CD8-positive, alpha-beta memory T cell (primary cell): ENCODE measurements at places on chromosomes 4 and X. TPM values are rescaled to one million over a fixed set of nuclear protein-coding genes. Genes with fewer than 3 reads are reported as not detected.

The CFI gene
- not detected for total RNA-seq

DNA sequence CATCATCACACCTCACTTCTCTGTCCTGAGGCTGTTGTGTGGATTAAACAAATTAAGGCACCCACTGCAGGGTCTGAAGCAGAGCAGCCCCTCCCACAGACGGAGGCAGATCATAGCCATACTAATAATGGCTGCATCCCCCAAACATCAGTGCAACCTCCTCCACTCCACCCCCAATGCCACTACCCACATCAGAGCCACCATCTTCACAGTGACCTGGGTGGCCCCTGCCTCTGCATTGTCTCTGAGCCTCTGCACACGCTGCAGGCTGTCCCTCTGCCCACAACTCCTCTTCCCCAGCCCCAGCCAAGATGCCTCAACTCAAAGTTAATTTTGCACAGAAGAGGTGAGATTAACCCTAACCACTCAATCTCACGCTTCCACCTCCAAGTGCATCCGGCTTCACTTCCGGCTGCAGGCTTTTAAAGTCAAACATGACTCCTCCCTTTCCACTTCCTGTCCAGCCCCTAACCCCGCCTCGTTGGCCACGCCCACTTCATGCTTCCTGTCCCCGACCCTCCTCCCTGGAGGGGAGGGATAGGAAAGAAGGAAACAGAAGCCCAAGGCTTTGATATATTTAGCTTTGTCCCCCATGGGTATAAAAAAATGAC lies 22.7 kb downstream of the JAKMIP1 start:
- DNase-seq: peak; percentile 55
- H3K27me3 ChIP-seq: no peaks in the 10 kb centered on the region
- H3K4me1 ChIP-seq: peaks cover 60% of the 10 kb centered on the region
- no peaks in the 10 kb centered on the region for H3K36me3 ChIP-seq
- no peak overlapping the region for H3K27ac ChIP-seq

DNA sequence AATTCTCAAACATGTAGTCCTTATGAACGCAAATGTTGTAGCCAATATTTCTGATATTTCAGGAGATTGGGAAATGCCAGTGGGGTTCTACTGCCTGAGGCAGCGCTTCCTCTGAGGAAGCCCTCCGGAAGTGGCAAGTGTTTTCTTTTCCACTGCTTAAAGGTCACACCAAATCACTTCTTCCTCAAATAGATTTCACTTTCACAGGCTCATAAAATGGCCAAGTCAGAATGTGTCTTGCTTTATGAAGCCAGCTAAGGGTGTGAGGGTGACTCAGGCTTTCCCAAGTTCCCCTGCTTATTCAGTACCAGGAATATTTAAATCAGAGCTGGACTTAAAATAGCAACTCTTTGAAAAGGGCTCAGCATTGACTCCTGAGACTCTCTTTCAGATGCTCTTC lies 514.2 kb upstream of the DIPK2B start:
- no peak overlapping the region for H3K4me3 ChIP-seq
- H3K27me3 ChIP-seq: no peaks in the 10 kb centered on the region
- no peak for DNase-seq
- no peaks in the 10 kb centered on the region for H3K4me1 ChIP-seq
- H3K36me3 ChIP-seq: no peaks in the 10 kb centered on the region

The PIM2 gene
- 269 TPM for total RNA-seq

DNA sequence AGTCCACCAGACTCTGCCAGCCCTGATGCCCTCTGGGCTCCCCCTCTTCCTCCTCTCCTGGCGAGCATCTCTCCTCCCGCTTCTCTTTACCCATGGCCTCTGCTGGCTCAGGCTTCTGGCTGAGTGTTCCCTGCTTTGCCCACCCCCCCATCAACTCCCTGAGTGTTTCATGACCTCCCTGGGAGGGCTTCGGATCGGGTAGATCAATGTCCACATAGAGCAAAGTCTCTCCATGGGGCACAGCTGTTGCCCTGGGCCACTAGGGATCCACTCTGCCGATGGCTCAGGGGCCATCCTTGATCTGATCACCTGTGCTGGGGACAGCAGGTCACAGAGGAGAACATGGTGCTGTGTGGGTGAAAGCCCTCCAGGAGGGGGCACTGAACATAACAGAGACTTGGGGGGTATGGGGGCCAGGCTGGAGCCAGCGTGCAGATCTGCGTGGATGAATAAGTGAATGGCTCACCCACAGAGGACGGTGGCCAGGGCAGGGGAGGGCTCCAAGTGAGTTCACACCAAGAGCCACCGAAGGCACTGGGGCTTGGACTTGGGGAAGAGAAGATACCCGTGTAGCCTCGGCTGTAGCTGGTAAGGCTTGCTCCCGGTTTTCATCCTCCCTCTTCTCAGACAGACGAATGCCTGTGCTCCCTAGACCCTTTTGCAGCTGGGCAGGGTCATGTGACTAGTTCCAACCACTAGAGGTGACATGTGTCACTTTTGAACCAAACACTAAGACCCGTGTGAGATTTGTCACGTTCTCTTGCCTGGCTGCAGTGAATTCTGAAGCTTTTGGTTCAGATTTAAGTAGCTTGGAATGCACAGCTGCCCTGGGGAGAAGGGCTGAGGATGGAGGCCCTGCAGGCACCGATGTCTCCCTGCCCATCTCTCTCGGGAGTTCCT lies 23.2 kb upstream of the AFAP1 start:
- peaks cover 40% of the 10 kb centered on the region for H3K4me1 ChIP-seq
- no peaks in the 10 kb centered on the region for H3K36me3 ChIP-seq
- no peak overlapping the region for H3K4me3 ChIP-seq
- DNase-seq: no peak
- H3K27me3 ChIP-seq: no peaks in the 10 kb centered on the region
- no peak overlapping the region for H3K27ac ChIP-seq

The CXCL8 gene
- total RNA-seq: 0.51 TPM

DNA sequence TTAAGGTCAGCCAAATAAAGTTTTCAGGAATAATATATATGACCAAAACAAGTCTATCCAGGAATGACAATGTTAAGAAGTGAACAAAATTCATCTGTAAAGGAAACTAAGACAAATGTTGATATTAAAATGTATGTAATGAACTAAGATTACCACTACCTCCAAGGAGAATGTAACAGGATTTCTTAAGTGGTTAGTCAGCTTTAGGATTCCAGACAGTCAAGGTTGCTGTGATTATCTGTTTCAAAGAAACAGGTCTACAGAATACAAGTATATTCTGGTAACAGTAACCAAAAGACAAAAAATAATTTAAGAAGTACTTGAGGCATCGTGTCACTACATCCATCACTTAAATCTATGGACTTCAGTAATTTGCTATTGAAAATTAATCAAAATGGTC lies 172.8 kb downstream of the SCFD2 start:
- H3K4me1 ChIP-seq: no peaks in the 10 kb centered on the region
- no peak for DNase-seq
- no peaks in the 10 kb centered on the region for H3K36me3 ChIP-seq
- no peaks in the 10 kb centered on the region for H3K27me3 ChIP-seq
- no peak overlapping the region for H3K27ac ChIP-seq

DNA sequence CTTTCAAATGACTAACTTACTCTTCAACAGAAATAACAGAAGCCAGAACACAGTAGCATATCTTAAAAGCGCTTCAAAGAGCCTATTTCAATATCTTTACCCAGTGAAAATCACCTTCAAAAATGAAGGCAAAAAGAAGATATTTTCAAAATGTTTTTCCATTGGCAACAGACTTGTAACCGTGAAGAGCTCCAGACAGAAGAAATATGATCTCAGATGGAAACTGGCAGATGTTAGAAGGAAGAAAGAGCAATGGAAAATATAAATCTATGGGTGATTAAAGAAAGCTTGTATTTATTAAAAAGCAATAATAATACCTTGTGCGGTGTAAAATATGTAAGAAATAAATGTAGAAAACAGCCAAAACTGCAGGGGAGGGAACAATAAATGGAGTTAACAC lies 35.7 kb downstream of the PRKG2 start:
- DNase-seq: no peak
- no peak overlapping the region for H3K27ac ChIP-seq
- no peaks in the 10 kb centered on the region for H3K4me1 ChIP-seq
- no peak overlapping the region for H3K4me3 ChIP-seq

The FAM241A gene
- total RNA-seq: 7.4 TPM

The ACE2 gene
- not detected for total RNA-seq

The CCDC110 gene
- not detected for total RNA-seq

DNA sequence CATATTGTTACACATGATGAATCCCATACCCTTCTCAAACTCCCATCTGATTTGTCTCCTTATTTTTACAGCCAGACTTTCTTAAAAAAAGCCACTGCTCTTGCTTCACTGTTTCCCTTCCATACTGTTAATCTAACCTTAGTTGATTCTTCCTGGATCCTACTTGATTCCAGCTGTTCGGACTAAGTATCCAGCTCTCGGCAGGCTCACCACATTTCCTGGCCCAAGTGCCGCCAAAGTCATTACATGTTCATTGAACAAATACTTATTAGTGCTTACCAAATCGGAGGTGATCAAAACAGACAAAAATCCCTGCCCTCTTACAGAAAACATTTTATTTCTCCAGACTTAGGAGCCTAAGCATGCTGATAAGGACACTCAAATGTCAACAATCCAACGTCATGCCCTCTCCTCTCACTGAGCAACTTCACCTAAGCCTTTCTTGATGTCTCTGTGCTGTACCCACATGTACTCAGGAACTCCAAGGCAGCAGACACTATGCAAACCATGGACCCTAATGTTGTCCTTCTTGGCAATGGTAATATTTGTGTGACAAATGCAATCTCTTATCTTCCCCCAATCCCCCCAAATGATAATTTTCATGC lies 45.1 kb upstream of the C1QTNF7 start:
- no peaks in the 10 kb centered on the region for H3K27me3 ChIP-seq
- H3K4me1 ChIP-seq: no peaks in the 10 kb centered on the region
- DNase-seq: no peak
- no peaks in the 10 kb centered on the region for H3K36me3 ChIP-seq
- no peak overlapping the region for H3K27ac ChIP-seq

DNA sequence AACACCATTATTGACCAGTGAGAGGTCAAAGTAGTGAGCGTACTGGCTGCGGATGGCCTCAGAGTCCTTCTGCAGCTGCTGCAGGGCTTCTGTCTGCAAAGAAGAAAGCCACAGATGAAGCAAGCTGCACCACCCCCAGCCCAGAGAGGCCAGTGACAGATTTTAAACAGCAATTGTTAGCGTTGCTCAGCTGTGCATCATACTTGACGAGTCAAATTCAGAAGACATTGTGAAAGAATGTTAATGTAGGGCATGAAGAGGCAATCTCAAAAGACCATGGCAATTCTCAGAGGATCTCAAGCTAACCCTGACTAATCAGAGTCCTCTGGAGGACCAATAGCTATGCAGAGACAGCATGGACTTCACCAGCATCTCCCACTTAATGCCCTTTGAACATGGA lies 16.6 kb downstream of the DKC1 start:
- H3K36me3 ChIP-seq: peaks cover 24% of the 10 kb centered on the region
- DNase-seq: no peak
- no peak overlapping the region for H3K27ac ChIP-seq
- H3K4me3 ChIP-seq: no peak overlapping the region
- no peaks in the 10 kb centered on the region for H3K27me3 ChIP-seq

DNA sequence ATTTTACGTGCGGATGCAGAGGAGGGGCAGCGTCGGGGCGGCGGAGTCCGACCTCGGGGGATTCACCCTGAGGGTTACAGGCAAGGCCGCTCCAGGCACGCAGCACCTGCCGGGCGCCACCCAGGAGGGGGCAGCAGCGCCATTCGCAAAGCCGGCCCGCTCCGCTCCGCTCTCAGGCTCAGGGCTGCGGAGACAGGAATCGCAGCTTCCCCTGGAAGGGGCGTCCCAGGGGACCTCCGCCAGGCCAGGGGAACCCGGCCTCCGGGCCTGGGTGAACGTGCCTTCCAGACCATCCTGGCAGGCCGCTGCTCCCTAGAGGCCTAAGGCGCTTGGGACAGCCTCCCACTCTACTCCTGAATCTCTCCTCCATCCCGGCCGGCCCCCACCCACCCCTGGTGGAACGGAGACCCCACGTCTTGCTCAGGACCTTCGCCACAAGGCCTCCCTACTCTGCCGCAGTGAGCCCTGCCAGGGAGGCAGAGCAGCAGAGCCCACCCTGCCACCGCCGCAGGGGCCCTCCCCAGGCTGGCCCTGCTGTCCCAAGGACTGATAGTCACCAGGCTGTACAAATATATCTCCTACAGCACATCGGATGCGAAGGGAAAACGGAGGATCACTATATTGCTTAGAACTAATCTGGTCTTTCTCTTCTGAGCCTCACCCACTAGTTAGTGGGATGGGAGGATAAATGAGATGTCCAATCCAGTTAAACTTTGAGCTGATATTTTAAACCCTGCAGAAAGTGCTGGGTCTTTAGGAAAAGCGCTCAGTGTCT lies 115.0 kb downstream of the SMIM20 start:
- H3K4me1 ChIP-seq: no peaks in the 10 kb centered on the region
- H3K4me3 ChIP-seq: no peak overlapping the region

The NAT8L gene
- 0.42 TPM for total RNA-seq

GRCh38 chrX:153776120-153776599 lies 4.7 kb upstream of the SRPK3 start:
- no peaks in the 10 kb centered on the region for H3K4me1 ChIP-seq
- H3K27ac ChIP-seq: no peak overlapping the region
- peak; percentile 27 for DNase-seq
- H3K4me3 ChIP-seq: no peak overlapping the region
- no peaks in the 10 kb centered on the region for H3K27me3 ChIP-seq
- no peaks in the 10 kb centered on the region for H3K36me3 ChIP-seq

GRCh38 chrX:148574237-148574973 lies 74.0 kb downstream of the AFF2 start:
- no peaks in the 10 kb centered on the region for H3K36me3 ChIP-seq
- DNase-seq: no peak
- H3K4me3 ChIP-seq: no peak overlapping the region
- no peaks in the 10 kb centered on the region for H3K4me1 ChIP-seq

The CYSLTR1 gene
- 0.27 TPM for total RNA-seq

GRCh38 chrX:133943507-133943906 lies 41.9 kb downstream of the GPC3 start:
- H3K27ac ChIP-seq: no peak overlapping the region
- no peak overlapping the region for H3K4me3 ChIP-seq
- no peaks in the 10 kb centered on the region for H3K36me3 ChIP-seq
- DNase-seq: no peak
- H3K27me3 ChIP-seq: no peaks in the 10 kb centered on the region

- no peak for DNase-seq
- no peak overlapping the region for H3K27ac ChIP-seq
- no peaks in the 10 kb centered on the region for H3K27me3 ChIP-seq
- no peaks in the 10 kb centered on the region for H3K4me1 ChIP-seq
- H3K36me3 ChIP-seq: no peaks in the 10 kb centered on the region
- no peak overlapping the region for H3K4me3 ChIP-seq
Measured at GRCh38 chr4:118842055-118842454, 6.1 kb upstream of the SEC24D start.

The TKTL1 gene
- not detected for total RNA-seq

The AFAP1 gene
- 18.4 TPM for total RNA-seq

DNA sequence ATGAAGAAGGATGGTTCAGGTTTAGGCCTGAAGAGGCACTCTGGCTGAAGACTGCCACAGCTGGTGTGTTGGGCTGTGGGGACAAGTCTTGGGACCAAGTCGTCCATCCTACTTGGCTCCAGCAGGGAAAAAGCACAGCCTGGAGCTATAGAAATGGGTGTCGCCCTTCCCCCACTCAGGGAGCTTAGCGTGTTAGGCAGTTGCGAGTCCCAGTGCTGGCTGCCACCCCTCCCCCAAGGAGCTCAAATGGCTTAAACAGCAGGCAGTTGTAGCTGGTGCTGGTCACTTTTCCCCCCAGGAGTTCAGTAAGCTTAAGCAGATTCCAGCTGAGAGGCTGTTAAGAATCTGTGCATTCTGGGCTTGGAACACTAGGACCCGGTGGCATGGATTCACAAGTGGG lies 319.5 kb upstream of the POF1B start:
- DNase-seq: no peak
- no peaks in the 10 kb centered on the region for H3K27me3 ChIP-seq
- H3K4me1 ChIP-seq: no peaks in the 10 kb centered on the region
- H3K27ac ChIP-seq: no peak overlapping the region
- H3K4me3 ChIP-seq: no peak overlapping the region

The UGT2B17 gene
- total RNA-seq: not detected

The NAP1L2 gene
- 3.1 TPM for total RNA-seq
